ENCODE measurements at places on chromosomes 7 and 10.
A peak's percentile ranks its signal among the peaks of the same experiment; 100 is the strongest.

GRCh38 chr10:6743291-6743849 is 163.3 kb upstream of the PRKCQ start:
- no peak for DNase-seq

DNA sequence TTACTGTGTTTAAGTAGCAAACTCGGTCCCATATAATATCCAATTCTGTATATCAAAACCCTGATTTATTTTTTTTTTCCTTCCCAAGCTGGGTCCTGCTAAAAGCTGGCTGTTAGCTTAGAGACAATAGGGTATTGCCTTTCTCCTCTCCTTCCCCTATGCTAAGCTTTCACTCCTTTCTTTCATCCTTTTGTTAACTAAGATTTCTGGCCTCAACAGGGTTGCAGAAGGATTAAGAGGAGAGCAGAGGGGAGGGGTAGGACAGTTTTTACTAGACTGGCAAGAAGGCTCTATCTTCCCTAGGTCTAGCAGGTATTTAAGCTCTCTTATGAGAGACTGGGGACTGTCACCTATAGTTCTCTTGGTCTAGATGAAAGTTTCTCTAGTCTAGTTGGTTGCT is 229.2 kb downstream of the KCND2 start:
- no peak for DNase-seq

- DNase-seq = no peak
These were observed 90.3 kb upstream of the DDC start for GRCh38 chr7:50655490-50655889.

DNA sequence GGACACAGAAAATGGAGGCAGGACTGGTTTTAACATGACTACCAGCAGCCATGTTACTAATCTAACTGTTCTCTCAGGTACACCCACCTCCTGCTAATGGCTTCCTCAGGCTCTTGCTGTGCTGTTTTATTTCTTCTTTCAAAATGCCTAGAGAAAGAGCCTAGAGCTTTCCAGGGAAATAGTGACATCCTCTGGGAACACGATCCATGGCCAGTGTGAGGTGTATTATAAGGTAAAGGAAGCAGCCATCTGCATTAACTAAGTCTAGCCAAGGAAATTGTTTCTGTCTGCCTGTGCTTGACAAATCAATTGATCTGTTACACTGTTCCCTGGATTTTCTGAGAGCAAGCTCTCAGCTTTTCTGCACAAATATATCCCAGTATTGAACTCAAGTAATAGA is 42.2 kb upstream of the AOAH start:
- no peak for DNase-seq

- no peak for DNase-seq
These were observed 10.1 kb downstream of the NUDT1 start for GRCh38 chr7:2251841-2252771.

DNA sequence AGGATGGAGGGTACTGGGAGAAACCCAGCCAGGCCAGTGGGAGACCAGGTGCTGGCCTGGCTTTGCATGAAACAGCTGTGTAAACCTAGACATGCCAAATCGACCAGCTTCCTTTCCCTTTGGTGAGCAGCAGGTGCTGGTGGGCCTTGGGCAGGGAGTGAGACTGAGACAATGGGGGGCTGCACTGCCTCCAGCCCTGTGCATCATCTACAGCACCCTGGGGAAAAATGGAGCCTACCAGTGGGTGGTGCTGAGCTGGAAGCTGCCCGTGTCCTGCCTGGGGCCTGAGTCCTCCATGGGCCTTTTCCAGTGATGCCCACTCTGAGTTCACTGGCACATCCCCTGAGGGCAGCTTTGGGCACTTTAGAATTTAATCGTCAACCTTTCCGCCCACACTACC is 19.2 kb upstream of the DDC start:
- DNase-seq = no peak

DNA sequence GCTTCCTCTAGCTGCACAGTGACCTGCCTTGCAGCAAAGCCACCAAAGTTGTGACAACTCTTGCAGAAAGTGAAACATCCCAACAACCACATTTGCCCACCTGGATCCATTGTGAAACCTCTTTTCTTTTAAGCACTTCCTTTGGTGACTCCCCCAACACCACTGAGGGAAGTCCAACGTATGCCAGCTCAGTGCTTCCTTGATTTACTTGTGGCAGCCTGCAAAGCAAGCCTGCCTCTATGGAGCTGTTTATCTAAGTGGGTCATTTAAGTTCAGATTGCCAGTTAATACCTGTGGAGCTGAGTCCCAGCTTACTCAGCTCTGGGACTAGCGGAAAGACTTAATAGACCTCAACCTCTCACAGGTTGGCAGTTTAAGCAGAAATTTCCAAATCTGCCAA is 230.8 kb upstream of the GHITM start:
- no peak for DNase-seq

DNA sequence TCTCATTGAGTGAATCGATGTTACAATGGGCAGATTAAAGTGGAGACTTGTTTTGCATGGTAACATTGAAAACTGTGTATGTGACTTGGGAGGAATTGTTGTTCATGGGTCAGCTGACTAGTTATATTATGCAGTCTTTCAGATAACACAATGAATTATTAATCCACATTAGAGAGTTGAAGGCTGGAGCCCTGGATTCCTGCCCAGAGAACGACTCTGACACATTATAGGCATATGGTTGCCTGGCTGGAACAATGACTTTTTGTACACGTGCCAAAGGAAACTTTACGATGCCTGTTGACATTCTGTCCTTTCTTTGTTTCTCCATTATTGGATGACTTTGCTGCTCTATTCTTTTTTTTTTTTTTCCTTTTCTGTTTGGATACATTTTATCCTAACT is 52.3 kb upstream of the TMEM229A start:
- no peak for DNase-seq

GRCh38 chr7:26612742-26613141 is 251.6 kb downstream of the SKAP2 start:
- no peak for DNase-seq

DNA sequence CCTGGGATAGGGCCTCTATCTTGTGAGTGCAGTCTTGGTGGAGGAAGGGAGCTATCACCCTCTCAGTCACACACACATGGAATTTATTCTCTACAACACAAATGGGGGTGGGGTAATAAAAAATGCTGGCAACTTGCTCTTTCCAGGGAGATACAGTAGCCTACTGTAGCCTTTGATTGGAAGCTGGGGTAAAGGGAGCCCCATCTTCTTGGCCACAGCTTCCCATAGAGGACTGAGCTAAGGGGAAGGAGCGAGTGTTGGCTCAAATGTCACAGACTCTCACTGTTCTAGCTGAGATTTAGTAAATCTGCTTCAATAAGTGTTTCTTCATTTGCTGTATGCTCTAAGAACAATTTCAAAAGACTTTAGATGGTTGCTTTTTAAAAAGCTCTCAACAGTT is 222.2 kb upstream of the CXCL12 start:
- no peak for DNase-seq

DNA sequence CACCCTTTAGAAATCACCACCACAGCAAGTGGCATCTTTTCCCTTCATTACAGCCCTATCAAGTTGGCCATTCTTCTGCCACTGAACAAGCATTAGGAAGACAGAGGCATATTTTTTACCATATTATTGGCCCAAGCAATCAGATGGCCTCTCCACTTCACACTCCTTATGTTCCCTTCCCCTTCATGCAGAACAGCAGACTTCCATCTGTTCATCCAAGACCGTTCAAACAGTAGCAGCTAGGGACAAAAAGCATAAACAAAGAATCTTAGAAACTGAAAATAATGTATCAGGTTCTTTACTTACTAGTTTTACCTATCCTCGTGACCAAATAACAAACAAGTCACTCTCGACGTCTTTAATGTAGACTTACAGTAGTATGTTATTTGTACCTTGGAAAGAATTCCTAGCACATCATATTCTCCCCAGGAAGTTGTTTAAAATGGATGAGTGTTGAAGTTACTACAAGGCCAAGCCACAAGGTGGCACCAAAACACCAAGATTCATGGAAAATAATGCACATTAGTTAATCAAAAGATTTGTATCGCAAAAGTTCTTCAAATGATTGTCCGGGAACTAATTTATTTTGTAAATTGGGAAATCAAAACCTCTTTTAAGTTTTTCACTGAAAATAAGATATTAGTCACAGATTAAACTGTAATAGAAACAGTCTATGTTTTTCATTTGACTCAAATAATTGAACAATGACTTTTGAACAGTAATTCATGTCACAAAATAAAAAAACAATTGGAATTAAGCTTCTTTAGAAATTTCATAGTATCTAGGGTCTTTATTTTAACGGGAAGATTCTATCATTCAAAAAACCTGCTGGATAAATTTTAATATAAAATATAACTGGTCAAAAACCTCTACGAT is 112.1 kb downstream of the VPS41 start:
- peak; percentile 7 for DNase-seq

DNA sequence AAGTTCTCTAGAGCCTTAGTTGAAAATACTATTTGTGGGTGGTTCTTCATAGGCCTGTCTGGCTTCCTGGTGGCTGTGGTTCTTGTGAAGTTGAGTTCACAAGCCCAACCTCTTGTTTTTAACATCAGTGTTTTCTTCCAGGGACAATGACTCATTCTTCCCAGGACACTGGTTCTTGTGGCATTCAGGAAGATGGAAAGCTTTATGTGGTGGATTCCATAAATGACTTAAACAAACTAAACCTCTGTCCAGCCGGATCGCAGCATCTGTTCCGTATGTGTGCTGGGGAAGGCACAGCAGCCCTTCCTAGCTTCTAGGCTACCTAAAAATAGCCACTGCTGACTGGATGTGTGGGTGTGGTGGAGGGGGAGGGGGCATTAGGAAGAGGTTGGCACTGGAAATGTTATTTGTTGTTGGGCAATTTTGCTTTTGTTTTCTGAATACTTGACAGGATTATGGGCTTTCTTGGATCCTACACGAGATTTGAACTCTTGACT is 3.9 kb downstream of the LSMEM1 start:
- DNase-seq = no peak

GRCh38 chr7:98288064-98288823 is 6.8 kb downstream of the BRI3 start:
- DNase-seq = no peak

DNA sequence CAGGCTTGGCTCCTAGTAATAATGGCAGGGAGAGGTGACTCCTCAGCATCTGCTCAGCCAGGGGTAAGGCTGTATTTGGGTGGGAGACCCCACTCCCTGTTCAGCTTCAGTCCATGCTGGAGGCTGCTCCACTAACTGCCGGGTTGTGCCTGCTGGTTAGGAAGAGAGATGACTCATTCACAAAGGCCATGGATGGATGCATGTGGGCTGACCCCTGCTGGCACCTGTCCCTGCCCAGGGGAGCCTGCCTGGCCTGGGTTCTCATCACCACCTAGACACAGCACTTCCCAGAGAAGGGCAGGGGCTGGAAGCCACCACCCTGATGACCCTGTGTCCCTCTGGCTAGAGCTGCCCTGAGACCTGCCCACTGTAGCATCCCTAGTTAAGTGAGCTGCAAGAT is 59.0 kb downstream of the VSTM4 start:
- DNase-seq = no peak

GRCh38 chr10:66844176-66844942 is 81.5 kb upstream of the LRRTM3 start:
- no peak for DNase-seq

DNA sequence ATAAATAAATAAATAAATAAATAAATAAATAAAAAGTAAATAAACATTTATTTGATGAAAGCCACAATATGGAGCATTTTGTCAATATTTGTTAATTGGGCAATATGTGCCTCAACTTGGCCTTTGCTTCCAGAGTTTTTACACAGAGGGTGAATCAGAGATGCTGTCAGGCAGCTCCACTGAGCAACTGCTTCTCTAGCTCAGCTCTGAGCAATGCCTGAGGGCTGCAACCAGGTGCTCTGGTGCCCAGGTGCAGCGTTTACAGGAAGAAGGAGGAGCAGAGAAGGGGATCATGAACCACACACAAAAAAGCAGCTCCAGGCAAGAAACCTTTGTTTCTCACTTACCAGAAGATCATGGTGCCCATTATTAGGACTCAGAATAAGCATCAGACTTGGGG is 876.2 kb upstream of the AUTS2 start:
- DNase-seq = no peak

GRCh38 chr7:10707519-10707918 is 266.2 kb upstream of the PHF14 start:
- no peak for DNase-seq

GRCh38 chr7:31416381-31416870 is 75.9 kb upstream of the NEUROD6 start:
- no peak for DNase-seq

GRCh38 chr7:28332046-28332445 is 80.3 kb upstream of the CREB5 start:
- DNase-seq = no peak

- DNase-seq = no peak
These were observed 66.3 kb upstream of the KLF6 start for GRCh38 chr10:3850999-3851937.

GRCh38 chr10:43209651-43210141 is 57.2 kb downstream of the RASGEF1A start:
- no peak for DNase-seq

DNA sequence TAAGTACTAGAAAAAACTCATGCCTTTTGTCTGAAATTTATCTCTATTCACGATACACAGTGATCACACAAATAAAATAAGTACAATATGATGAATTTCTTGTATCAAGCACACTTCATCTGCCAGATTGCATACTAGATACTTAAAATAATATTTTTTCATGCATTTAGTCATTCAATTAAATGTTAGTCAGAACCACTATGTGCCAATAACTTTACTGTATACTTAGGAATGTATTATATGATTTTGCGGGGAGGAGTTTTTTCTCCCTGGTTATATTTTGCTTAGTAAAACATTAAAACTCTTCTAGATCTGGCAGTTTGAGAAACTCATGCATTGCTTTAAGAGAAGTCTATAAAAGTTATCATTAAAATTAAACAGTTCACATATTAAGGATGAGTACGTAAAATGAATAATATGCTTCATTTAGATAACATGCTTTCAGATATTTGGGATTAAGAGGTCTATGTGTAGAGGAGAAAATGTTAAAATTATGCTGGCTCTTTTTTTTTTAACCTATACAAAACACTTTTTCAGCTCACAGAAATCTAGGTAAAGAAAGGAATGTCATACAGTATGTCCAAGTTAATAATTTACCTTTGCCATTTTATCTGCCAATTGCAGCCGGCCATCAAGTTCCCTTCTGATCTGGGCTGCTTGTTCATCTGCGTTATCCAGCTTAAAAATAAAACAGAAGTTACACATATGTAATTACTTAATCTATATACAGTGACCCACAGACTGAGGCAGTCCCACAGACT is 70.1 kb downstream of the RNF133 start:
- DNase-seq = no peak

DNA sequence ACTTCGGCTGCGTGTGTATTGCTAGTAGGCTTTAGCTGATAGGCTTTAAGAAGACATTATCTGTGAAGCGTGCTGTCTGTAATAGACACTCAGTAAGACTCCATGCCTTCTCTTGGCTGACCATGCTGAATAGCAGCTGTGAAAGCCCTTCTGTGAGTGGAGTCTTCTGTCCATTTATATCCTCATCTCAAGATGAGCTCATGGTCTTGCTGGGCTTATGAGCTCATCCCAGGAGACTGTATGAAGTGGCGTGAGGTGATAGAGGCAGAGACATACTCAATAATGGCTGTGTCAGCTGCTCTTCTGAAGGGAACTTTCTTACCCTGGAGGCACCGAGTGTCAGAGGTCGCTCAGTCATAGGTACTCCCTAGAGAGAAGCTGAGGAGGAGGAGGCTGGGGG is 111.5 kb downstream of the SH2D4B start:
- DNase-seq = no peak

GRCh38 chr10:60048091-60048501 is 141.7 kb upstream of the CCDC6 start:
- no peak for DNase-seq
